Aorta (tissue), 5 donors: ENCODE measurements at places on chromosomes 6 and 20. TPM values are rescaled to one million over a fixed set of nuclear protein-coding genes. Genes with fewer than 3 reads are reported as not detected.

HEY2 gene
- 23.9 TPM for total RNA-seq

ABHD16B gene
- not detected for total RNA-seq

NUS1 gene
- total RNA-seq: 36.9 TPM

FAM83D gene
- total RNA-seq: 6.1 TPM

CCN2 gene
- 1,507 TPM for total RNA-seq

LGSN gene
- total RNA-seq: not detected

TMEM74B gene
- 0.71 TPM for total RNA-seq

TREML1 gene
- total RNA-seq: 1.7 TPM

C20orf204 gene
- total RNA-seq: 1.7 TPM

SIRPB1 gene
- total RNA-seq: 3.1 TPM

HMGCLL1 gene
- total RNA-seq: 1.5 TPM

FAM184A gene
- 3.8 TPM for total RNA-seq

LRRC73 gene
- 0.62 TPM for total RNA-seq

C6orf163 gene
- total RNA-seq: 5.6 TPM

MLIP gene
- total RNA-seq: 2.2 TPM

TRDN gene
- 0.23 TPM for total RNA-seq

BTNL2 gene
- total RNA-seq: not detected

CTAGE9 gene
- not detected for total RNA-seq

PDE10A gene
- 8.7 TPM for total RNA-seq

METTL24 gene
- 12.5 TPM for total RNA-seq

TNF gene
- 0.66 TPM for total RNA-seq

C6orf15 gene
- total RNA-seq: not detected

ZFP57 gene
- not detected for total RNA-seq

RAMACL gene
- 6.4 TPM for total RNA-seq

ECT2L gene
- total RNA-seq: 0.19 TPM

FABP7 gene
- total RNA-seq: not detected

CCND3 gene
- 51.4 TPM for total RNA-seq
